ENCODE measurements at places on chromosomes 16 and 17.

GRCh38 chr17:21288571-21289017 is 4.1 kb downstream of the MAP2K3 start:
- no peak for DNase-seq

- no peak for DNase-seq
Observed at GRCh38 chr17:40427002-40427491, 9.4 kb upstream of the TOP2A start.

- DNase-seq = no peak
Observed at GRCh38 chr17:10210151-10210574, 11.8 kb upstream of the GAS7 start.

DNA sequence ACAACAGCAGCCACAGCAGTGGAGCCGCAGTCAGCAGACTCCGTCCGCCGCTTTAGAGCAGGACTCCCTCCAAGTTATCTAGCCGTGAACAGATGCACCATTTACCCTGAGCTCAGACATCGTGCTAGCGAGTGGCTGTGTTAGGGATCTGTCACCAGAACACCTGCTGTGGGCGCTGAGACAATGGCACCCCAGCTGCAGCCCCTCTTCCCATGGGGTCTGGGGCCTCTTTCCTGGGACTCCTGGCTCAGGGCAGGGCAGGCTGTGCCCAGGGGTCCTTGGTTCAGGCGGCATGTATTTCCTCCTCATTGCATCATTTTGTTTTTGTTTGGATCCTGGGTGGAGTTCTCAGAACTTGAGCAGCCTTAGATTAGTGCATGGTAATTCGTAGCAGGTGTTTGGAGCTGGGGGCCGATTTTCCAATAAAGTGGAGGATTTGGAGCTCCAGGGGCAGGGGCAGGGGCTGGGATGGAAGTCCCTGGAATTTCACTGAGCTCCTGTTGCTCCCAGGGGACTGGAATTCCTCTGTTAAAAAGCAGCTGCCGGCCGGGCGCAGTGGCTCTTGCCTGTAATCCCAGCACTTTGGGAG is 23.4 kb downstream of the NMRAL1 start:
- no peak for DNase-seq

DNA sequence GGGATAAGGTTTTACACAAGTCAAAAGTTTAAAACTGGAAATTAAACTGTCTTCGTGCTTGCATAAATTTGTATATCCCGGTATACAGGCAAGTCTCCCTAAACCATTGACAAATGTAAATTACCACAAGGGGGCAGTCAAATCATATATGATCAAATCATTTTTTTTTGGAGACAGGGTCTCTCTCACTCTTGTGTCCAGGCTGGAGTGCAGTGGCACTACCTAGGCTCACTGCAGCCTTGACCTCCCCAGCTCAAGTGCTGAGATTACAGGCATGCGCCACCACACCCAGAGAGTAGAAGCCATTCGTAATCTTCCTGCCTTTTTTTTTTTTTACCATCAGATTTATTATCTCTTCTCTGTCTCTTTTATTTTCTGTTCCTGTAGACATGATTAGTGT is 18.5 kb downstream of the TOP2A start:
- DNase-seq = no peak

- DNase-seq = no peak
Observed at GRCh38 chr17:6067060-6067459, 3.1 kb upstream of the WSCD1 start.

DNA sequence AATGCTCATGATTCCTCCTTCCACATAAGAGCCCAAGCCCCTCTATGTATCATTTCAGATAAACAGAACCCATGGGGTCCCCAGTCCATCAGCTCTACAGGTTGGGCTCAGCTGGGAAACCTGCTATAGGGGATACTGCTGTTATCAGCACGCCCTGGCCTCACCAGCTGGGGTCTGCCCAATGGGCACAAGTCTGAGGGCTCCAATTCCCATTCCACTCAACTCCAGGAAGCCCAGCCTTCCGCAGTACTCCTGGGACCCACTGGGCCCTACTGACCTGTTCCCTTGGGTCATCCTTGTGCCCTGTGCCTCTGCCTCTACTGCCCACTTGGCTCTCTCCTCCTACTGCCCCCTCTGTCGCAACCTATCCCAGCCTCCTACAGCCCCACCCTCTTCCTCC is 16.2 kb upstream of the XYLT2 start:
- no peak for DNase-seq

DNA sequence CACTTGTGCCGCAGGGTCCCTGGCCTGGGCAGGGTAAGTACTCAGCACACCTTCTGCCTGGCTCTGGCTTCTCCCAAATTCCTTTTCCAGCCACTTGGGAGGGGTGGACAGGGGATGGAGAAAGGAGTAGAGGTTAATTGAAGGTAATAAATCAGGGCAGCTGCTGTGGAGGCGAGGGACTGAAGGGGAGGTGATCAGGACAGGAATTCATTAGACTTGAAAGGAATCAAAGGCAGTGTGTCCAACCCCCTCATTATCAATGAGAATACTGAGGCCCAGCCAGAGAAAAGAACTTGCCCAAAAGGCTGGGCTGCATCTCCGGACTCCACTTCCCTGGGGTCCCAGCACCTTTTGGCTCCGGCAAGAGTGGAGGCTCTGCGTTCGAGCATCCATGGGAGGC is 2.4 kb downstream of the SOST start:
- DNase-seq = no peak

GRCh38 chr17:79915850-79916430 is 76.7 kb upstream of the CBX4 start:
- peak; percentile 13 for DNase-seq

- no peak for DNase-seq
Observed at GRCh38 chr17:76550712-76551615, 11.1 kb downstream of the PRCD start.

GRCh38 chr17:79581324-79581932 is 29.4 kb downstream of the RBFOX3 start:
- DNase-seq = no peak

DNA sequence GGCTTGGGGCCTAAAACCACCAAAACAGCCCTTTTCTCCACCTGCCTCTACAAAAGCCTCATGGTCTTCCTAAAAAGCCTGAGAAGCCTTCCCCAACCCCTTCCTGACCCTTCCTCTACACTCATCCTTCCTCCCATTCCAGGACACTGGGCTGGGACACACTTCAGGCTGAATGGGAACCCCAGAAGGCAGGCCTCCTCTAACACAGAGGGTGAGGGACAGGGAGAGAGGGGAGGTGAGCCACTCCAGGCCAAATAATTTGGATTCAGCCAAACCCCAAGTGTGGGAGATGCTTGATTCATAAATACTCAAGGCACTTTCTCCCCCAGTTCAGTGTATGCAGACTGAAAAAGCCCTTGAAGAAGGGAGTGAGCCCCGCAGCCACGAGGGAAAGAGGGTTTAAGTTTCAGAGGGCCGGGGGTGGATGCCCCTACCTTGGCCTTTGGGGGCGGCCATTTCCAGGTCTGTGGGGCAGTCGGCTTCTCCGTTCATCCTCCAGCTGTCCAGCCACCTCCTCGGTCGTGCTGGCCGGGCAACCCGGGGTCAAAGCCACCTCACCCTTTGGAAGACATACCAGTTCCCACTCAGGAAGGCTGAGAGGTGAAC is 1.6 kb downstream of the UBTF start:
- DNase-seq = no peak

- DNase-seq = no peak
Observed at GRCh38 chr17:43418441-43419374, 19.9 kb downstream of the ARL4D start.

DNA sequence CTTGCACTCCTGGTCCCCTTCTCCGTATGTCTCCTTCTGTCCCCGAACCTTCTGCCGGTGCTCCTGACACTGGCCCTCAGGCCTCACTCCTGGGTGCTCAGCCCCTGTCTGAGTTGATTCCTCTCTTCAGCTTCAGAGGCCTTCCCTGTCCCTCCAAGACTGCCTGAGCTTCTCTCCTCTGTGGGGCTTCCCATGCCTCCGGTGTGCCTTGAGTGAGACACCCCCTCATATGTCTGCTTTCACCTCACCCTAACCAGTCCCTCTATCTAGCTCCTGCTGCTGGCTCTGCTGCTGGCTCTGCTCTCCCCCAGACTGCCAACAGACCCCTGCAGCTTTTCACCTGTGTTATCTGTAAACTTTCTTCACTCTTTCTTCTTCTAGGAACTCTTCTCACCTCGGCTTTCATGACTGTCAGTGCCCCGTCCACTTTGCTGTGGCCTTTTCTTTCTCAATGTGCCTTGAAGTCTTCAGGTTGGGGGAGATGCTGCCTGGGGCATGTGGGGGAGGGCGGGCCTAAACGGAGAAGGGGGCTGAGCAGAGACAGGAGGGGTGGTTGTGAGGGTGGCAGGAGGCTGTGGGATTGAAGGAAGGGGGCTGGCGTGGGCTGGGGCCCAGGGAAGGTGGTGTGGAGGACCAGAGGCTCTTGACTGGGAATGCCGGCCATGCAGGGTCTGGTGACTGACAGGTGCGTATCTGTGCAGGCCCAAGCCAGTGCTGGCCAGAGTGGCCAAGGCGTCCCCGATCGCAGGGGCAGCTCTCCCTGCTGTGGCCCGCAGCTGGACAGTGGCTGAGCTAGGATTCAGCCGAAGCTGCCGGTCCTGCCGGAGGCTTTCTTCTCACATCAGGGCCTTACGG is 81.3 kb downstream of the METRNL start:
- DNase-seq = no peak

DNA sequence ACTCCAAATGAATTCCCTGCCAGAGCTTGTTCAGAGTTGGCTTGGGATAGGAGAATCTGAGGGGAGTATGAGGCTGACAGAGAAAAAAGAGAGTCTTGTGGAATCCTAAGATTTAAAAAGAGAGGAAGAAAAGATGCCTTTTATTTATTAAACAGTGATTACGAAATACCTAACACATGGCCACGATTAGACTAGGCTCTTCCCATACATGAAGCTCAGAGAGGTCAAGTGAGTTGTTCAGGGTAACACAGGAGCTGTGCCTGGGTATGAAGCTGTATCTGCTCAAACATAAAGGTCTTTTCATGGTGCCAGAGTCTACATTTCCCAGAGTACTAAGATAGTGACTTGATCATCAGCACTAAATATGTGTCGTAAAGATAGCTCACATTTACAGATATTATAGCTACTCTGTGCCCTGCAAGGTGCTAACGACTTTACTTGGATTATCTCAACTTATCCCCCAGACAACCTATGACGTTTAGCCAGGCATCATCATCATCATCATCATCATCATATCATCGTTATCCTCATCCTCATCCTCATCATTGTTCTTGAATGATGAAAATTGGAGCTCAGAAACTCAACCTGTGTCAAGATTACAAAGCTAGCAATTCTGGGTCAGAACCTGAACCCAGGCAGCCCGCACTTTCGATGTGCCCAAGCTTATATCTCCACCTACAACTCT is 500.8 kb downstream of the NPIPA7 start:
- no peak for DNase-seq

DNA sequence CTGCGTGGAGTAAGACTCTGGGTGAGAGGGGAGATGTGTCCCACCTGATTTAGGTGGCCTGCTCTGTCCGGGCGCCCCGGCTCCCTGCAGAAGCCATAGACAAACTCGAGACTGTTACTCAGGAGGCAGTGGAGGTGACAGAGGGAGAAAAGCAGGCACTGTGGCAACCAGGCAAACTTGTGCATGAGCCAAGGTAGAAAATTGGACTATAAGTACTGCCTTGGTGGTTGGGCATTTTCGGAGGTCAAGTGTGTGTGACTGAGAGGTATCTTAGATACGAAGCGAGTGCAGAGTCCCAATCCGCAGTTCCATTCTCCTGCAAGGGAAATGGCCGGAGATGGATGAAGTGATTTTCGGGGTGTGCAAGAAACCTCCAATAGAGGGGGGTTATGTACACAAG is 27.1 kb upstream of the SPACA3 start:
- no peak for DNase-seq

GRCh38 chr16:47476654-47477345 is 15.7 kb downstream of the PHKB start:
- DNase-seq = no peak

DNA sequence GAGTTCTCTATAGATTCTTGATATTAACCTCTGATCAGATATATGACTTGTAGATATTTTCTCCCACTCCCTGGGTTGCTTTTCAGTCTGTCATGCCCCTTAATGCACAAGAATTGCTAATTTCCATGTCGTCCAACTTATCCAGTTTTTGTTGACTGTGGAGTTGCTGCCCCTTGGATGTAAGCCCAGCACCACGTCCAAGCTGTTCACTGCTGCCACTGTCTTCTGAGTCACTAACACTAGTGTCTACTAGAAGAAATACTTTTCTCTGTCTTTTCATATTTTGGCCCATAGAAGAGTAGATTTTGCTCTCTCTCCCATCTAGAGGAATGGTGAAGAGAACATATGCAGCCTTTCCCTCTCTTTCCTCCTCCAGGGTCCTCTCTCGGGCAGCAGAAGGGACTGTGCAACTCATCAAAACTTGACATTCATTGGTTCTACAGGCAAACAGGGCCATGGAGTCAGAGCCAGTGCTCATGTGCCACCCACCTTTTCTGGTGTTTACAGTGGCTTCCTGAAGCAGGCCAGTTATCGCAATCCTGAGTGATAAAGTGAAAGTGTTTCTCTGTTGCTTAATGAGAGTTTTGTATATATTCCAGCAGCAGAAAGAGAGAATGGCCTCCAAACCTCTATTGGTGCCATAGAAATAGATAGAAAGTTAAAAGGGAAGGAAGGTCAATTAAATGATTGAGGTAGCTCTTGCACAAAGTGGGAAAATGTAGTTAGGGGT is 22.6 kb upstream of the PMP22 start:
- no peak for DNase-seq

DNA sequence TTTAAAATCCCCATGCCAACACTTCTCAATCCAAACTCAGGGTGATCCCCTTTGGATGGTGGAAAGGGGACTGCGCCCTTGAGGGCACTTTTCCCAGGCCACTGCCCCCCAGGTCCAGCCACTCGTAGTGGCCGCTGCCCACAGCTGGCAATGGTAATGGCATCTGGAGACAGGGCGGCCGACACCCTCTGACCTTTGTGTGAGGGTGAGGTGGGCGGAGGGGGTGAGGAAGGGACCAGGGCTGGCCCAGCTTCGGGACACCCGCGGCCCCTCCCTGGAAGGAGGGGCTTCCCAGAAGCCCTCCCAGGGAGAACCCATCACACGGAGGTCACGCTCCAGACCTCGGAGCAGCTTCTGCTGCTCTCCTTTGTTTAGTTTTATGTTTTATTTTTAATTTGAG is 289.7 kb downstream of the FOXL1 start:
- no peak for DNase-seq

- no peak for DNase-seq
Observed at GRCh38 chr16:68910051-68910450, 66.7 kb downstream of the TANGO6 start.

GRCh38 chr16:79212114-79212791 is 388.3 kb downstream of the MAF start:
- DNase-seq = no peak

GRCh38 chr17:41613277-41614082 is 913 bp upstream of the KRT16 start:
- no peak for DNase-seq

GRCh38 chr17:82346342-82347300 is 12.4 kb upstream of the TEX19 start:
- no peak for DNase-seq

- DNase-seq = no peak
Observed at GRCh38 chr17:1597861-1598342, 30.7 kb downstream of the SLC43A2 start.

All from activated CD4-positive, alpha-beta T cell treated with anti-CD3 and anti-CD28 coated beads, Interleukin-2, amount 50 U/mL, for 1 hour (primary cell).